Nucleus accumbens (tissue), 56 donors: ENCODE measurements at places on chromosomes 16 and 17.

DNA sequence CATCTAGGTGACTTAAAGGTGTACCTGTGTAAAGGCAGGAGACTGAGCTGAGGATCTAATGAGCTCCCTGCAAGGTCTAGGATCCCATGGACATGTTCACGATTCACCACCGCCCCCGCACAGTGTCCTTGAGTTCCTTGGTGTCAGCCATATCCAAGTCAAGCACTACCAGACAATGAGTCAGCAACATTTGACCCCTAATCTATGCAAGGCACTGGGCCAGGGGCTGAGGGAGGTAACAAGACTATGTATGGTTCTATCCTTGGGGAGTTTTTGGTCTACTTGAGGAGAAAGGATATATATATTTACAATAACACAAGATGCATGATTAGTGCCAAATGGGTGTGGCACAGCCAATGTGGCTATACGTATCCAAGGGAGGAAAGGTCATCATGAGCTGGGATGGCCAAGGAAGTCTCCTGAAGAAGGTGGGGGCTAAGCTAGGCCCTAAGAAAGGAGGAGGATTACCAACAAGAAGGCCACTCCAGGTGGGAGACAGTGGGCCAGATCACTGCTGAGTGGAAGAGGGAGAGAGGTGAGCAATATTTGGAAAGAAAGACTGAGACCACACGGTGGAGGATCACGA, 35.0 kb downstream of the ITGB3 start:
- no peak for DNase-seq

DNA sequence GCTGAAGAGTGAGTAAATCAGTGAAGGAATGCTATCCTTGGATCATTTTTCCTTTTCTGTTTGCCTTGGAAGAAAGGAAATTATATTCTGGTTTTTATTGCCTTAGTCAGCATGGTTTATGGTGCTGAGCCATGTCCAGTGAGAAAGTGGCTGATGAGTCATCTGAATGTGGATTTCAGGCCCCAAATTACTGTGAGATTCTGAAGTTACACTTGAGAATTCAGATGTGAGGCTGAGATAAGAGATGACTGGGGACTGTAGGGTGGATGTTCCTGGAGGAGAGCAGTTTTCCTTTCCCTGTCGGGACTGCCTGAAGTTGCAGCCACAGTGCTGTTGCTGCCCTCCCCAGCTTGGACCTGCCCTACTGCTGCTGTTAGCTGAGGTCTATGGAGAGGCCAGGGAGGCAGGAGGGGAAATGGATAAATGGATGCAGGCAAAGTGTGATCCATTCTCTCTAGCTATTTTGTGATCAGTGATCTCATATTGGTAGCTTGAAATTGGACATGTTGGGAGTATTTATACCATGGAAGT, 4.2 kb upstream of the MAP3K14 start:
- DNase-seq: no peak

GRCh38 chr17:76955191-76955590, 87.0 kb downstream of the MGAT5B start:
- no peak for DNase-seq

GRCh38 chr17:37067555-37068111, 118.9 kb downstream of the AATF start:
- no peak for DNase-seq

- DNase-seq: no peak
Measured at GRCh38 chr16:83475108-83475507, 332.7 kb upstream of the HSBP1 start.

DNA sequence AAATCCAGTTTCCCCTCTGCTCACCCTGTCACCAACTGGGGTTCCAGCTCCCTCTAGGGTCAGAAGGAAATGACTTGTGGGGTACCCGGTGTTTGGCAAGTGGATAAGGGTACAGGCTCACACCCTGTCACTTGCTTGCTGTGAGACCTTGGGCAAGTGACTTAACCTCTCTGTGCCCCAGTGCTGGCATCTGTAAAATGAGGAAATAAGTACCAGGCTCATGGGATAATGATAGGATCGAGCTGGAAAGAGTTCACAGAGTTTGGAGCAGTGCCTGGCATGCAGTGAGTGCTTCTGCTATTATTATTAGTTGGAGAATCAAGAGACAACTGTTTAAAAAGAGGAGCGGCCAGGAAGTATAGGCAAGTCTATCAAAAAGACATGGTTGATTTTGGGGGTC, 53.7 kb upstream of the DLX4 start:
- no peak for DNase-seq

GRCh38 chr17:17413215-17413792, 63.5 kb upstream of the MED9 start:
- no peak for DNase-seq

DNA sequence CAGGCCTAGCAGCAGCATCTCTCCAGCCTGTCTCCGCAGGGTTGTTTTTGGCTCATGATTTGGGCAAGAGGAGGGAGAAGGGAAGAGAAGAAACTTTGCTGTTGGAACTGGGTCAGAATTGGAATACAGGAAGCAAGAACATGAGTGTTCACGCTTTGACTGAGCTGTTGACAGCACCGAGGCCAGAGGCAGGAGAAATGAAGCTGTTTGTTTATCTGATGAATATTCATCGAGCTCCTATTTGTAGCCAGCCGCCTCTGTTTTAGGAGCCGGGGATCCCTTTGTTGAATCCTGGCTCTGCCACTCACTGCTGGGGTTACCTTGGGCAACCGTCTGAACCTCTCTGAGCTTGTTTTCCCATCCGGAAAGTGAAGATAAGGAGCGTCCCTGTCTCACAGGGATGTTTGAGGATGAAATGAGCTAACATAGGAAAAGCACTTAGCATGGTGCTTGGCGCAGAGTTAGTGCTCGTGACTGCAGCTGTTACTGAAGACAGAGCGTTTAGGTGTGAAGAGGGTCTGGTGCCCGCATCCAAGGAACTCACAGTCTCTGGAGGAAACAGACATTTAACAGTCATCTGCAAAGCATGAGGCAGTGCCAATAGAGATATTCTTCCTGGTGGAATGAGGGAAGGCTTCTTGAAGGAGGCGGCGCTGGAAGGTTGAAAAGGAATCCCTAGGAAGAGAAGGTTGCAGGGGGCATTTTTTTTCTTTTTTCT, 29.2 kb downstream of the RAP1GAP2 start:
- DNase-seq: no peak

DNA sequence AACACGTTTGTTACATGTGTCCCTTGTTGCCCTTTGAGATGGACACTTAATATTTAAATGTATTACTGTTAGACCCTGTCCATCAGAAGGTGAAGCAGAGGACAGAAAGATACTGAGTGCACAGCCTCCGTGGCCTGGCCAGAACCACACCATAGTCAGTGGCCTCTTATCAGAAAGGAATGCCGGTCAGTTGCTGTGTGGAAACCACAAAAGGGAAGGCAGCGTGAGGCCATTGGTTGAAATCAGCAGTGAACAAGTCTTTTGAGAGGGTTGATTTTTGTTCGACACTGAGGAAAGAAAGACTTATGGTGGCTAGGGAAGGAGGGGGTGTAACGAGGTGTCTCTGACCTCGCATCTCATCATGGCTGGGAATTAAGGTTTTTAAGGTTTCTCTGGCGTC, 85.4 kb upstream of the CLEC18A start:
- no peak for DNase-seq

DNA sequence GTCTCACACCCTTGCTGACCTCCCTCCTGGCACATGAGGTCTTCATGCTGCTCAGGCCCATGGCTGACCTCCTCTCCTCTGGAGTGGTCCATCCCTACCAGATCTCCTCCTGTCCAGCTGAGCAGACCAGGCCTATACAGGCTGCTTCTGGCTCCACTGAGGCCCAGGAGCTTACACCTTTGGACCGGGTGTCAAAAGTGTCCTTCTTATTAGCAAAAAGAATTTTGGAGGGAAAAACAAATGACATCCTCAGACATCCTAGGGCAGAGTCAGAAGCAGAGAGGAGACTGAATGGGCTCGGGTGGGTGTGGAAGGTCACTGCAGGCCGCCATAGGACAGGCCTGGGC, 38.1 kb downstream of the WSB1 start:
- DNase-seq: no peak

- DNase-seq: no peak
Measured at GRCh38 chr17:79438058-79438457, 172.8 kb downstream of the RBFOX3 start.

- no peak for DNase-seq
Measured at GRCh38 chr16:81137754-81138153, 41.6 kb upstream of the GCSH start.
